Karpas-422 (cell line): ENCODE measurements at places on chromosomes 16 and 17.

- no peaks in the 10 kb centered on the region for H3K36me3 ChIP-seq
- H3K4me3 ChIP-seq: no peak overlapping the region
- H3K27me3 ChIP-seq: no peaks in the 10 kb centered on the region
These were observed 30.5 kb downstream of the CDH13 start for GRCh38 chr16:82657239-82657638.

DNA sequence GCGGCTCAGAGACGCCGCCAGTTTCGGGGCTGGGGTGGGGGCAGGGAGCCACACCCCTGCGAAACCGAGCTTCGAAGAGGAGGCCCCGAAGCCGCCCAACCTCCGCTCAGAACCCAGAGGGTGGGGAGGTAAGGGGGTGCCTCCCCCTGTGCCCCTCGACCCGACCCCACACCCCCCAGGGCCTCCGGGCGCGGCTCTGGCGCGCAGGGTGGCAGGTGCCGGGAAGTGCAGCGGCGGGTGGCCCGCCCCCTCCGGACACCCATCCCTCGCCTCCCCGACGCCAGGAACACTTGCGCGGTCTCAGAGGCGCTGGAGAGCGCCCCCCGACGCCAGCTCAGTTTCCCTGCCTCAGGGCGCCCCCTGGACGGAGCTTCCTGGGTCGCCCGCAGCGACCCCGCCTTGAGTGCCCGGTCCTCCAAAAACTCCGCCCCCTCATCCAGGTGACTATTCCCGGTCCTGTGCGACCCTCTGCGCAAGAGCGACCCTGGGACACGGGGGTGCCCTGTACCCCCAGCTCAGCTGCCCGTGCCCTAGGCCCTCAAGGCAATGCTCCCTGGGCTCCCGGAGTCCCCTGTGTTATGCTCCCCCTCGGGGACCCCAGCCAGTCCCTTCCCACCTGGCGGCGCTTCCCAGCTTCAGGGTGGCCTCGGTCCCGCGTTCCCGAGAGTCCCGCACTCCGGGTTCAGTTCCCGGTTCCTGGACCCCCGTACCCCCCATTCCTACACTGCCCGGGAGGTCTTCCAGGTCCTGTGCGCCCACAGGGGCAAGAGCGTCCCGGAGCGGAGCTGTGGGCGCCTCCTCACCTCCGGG lies 562 bp downstream of the PPL start:
- H3K27ac ChIP-seq: no peak overlapping the region
- H3K27me3 ChIP-seq: no peaks in the 10 kb centered on the region
- H3K4me3 ChIP-seq: no peak overlapping the region
- no peak for DNase-seq
- H3K4me1 ChIP-seq: no peaks in the 10 kb centered on the region

GRCh38 chr17:80755650-80756405 lies 211.2 kb downstream of the RPTOR start:
- H3K36me3 ChIP-seq: no peaks in the 10 kb centered on the region
- peaks cover 30% of the 10 kb centered on the region for H3K4me1 ChIP-seq
- DNase-seq: peak; percentile 59
- H3K27me3 ChIP-seq: no peaks in the 10 kb centered on the region
- 0 out of 2 replicates have a peak overlapping the region, but pooled peaks have one; percentile 44 for H3K27ac ChIP-seq

GRCh38 chr17:81251094-81251708 lies 12.1 kb downstream of the NDUFAF8 start:
- H3K27me3 ChIP-seq: no peaks in the 10 kb centered on the region
- peak; percentile 73 for DNase-seq
- peak overlapping the region; percentile 85 for H3K27ac ChIP-seq
- H3K36me3 ChIP-seq: peaks cover 15% of the 10 kb centered on the region; the same call in 1 of the 2 replicates
- H3K4me1 ChIP-seq: peaks cover 31% of the 10 kb centered on the region
- H3K4me3 ChIP-seq: peak overlapping the region; percentile 43; the same call in 1 of the 2 replicates

DNA sequence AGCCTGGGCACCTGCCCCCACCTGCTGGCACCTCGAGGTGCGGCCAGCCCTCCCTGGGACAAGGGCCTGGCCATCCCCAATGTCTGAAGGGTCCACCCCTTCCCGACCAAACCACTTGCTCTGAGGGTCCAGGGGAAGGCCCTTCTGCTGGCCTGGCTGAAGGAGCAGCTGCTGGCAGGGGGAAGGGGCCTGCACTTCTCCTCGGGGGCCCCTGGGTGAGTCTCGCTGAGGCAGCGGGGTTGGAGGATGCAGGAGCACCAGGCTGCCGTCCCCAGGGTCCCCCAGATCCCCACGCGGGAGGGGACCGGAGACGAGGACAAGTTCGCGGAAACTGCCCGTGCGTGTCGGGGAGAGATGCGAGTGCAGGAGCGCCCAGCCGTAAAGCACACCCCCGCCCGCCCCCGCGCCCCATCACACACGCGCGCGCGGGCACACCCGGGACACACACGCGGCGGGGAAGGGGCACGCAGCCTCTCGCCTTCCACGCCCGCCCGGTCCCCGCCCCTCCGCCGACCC lies 725 bp upstream of the CACNA1H start:
- H3K4me1 ChIP-seq: no peaks in the 10 kb centered on the region
- DNase-seq: no peak
- H3K27ac ChIP-seq: no peak overlapping the region
- no peak overlapping the region for H3K4me3 ChIP-seq
- no peaks in the 10 kb centered on the region for H3K27me3 ChIP-seq
- H3K36me3 ChIP-seq: no peaks in the 10 kb centered on the region

DNA sequence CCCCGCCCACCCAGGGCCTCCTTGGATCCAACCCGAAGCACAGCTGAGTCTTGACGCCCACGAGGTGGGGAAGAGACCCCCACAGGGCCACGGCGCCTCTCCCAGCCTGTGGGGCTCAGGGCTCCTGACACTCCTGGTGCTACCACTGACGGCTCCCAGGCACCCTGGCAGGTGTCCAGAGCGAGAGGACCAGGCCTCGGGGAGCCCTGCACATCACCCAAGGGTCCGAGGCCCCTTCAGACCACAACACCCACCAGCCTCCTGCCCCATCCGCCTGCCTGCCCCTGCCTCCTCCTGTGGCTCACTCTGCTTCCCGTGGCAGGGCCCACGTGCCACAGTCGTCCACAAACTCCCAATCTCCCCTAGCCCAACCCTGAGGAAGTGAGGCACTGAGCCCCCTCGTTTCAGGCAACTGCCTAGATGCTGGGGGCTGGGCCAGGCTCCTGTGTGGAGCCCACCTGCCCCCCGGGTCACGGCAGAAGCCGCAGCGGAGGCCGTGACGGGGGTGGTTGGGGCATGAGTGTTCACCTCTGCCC lies 28.3 kb upstream of the AATK start:
- no peaks in the 10 kb centered on the region for H3K36me3 ChIP-seq
- no peak overlapping the region for H3K27ac ChIP-seq
- no peaks in the 10 kb centered on the region for H3K4me1 ChIP-seq
- no peaks in the 10 kb centered on the region for H3K27me3 ChIP-seq
- no peak overlapping the region for H3K4me3 ChIP-seq
- DNase-seq: no peak

DNA sequence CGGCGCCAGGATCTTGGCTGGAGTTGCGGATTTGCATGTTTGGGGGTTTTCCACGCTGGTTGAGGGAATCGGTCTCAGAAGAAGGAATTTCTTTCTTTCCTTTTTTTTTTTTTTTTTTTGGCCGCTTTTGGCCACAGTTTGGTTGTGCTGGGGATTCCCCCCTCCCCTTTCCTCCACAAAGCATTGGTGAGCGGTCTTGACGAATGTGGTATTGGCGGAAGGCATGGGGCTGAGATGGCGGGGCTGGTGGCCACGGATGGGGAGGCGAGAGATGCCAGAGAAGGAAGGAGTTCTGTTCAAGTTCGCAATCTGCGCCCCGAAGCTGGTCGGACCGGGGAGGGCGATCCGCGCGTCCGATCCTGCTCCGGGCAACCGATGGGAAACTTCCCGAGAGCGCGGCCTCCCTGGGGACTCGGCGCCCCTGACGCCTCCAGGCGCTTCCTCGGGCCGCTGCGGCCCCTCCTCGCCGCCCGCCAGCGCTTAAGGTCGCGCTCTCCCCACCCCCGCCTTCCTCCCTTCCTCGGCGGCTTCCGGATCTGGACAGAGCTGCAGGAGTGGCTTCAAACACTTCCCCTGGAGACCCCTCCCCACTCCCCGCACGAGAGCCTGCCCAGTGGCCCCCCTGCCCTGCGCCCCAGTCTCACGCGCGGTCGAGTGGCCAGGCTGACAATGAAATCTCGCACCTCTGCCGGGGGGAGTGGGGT lies 43.2 kb downstream of the RAI1 start:
- H3K4me1 ChIP-seq: peaks cover 69% of the 10 kb centered on the region
- peak overlapping the region; percentile 65 for H3K27ac ChIP-seq
- no peaks in the 10 kb centered on the region for H3K36me3 ChIP-seq
- H3K4me3 ChIP-seq: peak overlapping the region; percentile 53
- DNase-seq: peak; percentile 62

- H3K4me1 ChIP-seq: no peaks in the 10 kb centered on the region
- H3K27ac ChIP-seq: no peak within 1 kb of the TSS
- no peak for DNase-seq
- no peaks in the 10 kb centered on the region for H3K36me3 ChIP-seq
- H3K4me3 ChIP-seq: no peak within 1 kb of the TSS
These were observed at the start of gene ABCA6 for GRCh38 chr17:69141431-69142174. TSS of gene ABCA6 (minus strand) at chr17:69141895. CDS start at chr17:69140703, 1,192 bp downstream.

DNA sequence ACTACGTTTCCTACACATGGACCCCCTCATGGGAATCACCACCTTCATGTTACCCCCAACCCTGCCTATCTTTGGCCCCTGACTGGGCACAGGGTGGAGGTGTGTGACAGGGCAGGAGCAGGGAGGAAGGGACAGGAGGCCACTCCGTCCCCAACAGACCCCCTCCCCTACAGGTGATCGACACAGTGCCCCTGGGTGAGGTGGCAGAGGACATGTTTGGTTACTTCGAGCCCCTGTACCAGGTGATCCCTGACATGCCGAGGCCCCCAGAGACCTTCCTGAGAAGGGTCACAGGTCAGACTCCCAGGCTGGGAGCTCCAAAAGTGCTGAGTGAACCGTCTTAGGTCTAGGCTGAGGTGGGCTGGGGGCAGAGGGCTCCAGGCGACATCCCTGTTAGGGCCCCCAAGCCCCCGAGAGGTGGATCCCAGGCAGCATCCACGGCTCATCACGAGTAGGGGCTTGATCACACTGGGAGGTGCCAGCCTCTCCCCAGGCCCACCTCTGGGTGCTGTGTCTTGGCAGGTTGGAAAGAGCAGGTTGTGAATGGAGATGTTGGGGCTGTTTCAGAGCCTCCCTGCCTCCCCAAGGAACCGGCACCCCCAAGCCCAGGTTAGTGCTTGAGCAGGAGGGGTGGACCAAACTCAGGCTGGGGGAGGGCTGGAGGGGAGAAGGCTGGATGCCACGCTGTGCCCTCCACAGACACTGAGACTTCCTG lies 1.5 kb downstream of the ACBD4 start:
- H3K4me3 ChIP-seq: no peak overlapping the region
- no peak overlapping the region for H3K27ac ChIP-seq
- DNase-seq: no peak
- no peaks in the 10 kb centered on the region for H3K27me3 ChIP-seq
- H3K36me3 ChIP-seq: no peaks in the 10 kb centered on the region

GRCh38 chr16:81546781-81547180 lies 102.2 kb downstream of the CMIP start:
- no peak overlapping the region for H3K4me3 ChIP-seq
- no peaks in the 10 kb centered on the region for H3K4me1 ChIP-seq
- no peak for DNase-seq

- H3K4me1 ChIP-seq: no peaks in the 10 kb centered on the region
- H3K27ac ChIP-seq: no peak overlapping the region
- peak; percentile 26 for DNase-seq
- no peaks in the 10 kb centered on the region for H3K27me3 ChIP-seq
These were observed 81.5 kb downstream of the VPS53 start for GRCh38 chr17:633133-633532.

DNA sequence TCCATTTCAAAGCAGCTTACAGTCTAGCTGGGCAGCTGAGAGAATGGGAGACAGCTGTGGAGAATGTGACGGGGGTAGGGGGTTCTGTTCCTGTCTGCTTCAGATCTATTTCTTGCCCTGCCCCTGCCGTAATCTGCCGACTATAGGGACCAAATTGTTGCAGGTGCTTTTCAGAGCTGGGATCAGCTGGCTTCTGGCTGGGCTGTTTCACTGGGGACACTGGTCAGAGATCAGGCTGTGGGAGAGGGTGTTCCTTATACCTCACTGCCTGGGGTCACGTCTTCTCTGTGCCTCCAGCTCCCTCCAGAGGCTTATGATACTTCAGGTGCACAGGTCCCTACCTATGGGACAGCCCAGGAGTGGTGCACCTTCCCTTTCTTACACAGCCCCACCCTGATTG lies 514.9 kb upstream of the GOT2 start:
- H3K27ac ChIP-seq: no peak overlapping the region
- H3K27me3 ChIP-seq: no peaks in the 10 kb centered on the region
- H3K4me3 ChIP-seq: no peak overlapping the region
- no peak for DNase-seq
- H3K36me3 ChIP-seq: no peaks in the 10 kb centered on the region

- H3K4me3 ChIP-seq: no peak overlapping the region
- no peaks in the 10 kb centered on the region for H3K27me3 ChIP-seq
- DNase-seq: no peak
- no peak overlapping the region for H3K27ac ChIP-seq
- H3K36me3 ChIP-seq: no peaks in the 10 kb centered on the region
These were observed 3.0 kb downstream of the TBC1D16 start for GRCh38 chr17:80032614-80033171.

DNA sequence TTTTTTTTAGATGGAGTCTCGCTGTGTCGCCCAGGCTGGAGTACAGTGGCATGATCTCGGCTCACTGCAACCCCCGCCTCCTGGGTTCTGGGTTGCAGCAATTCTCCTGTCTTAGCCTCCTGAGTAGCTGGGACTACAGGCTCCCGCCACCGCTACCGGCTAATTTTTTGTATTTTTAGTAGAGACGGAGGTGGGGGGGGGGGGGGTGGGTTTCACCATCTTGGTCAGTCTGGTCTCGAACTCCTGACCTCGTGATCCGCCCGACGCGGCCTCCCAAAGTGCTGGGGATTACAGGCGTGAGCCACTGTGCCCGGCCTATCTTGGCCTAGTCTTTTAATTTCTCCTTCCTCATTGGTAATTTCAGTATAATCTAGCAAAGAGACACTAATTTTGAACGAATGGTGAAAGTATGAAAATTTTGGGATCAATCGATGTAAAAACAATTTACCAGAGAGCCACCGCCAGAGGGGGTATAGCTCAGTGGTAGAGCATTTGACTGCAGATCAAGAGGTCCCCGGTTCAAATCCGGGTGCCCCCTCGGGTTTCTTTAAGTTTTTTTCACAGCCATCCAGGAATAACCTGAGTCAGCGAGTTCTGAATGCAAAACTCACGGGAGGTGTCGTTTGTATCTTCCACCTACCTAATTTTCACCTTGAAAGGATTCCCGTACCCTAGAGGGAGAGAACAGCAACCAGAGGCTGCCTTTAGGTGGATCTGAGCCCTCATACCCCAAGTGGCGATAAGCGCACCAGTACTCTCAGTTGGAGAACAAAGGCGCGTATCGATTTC lies 2.5 kb upstream of the LASP1 start:
- peak; percentile 92 for DNase-seq
- H3K4me3 ChIP-seq: peak overlapping the region; percentile 99
- peak overlapping the region; percentile 87 for H3K27ac ChIP-seq
- no peaks in the 10 kb centered on the region for H3K27me3 ChIP-seq
